Naive B cell (primary cell): ENCODE measurements at places on chromosomes 1 and 21. TPM values are rescaled to one million over a fixed set of nuclear protein-coding genes. Genes with fewer than 3 reads are reported as not detected.

SCYL3 gene
- 8.8 TPM for polyA plus RNA-seq

CD52 gene
- polyA plus RNA-seq, result 10,565 TPM

ERRFI1 gene
- 0.99 TPM for polyA plus RNA-seq

DNAJC6 gene
- 0.19 TPM for polyA plus RNA-seq

AMY1B gene
- not detected for polyA plus RNA-seq

- peaks cover 31% of the 10 kb centered on the region for H3K4me1 ChIP-seq
- H3K4me3 ChIP-seq, result peak within 1 kb of the TSS; percentile 96
- H3K27me3 ChIP-seq, result no peaks in the 10 kb centered on the region
- no peaks in the 10 kb centered on the region for H3K36me3 ChIP-seq
- H3K27ac ChIP-seq, result peak within 1 kb of the TSS; percentile 96
These were observed at the start of gene EPB41 for GRCh38 chr1:28914228-28915030. Gene EPB41 (plus strand): TSS chr1:28914569. CDS start chr1:28987438, 72,869 bp downstream.

- no peaks in the 10 kb centered on the region for H3K27me3 ChIP-seq
- no peaks in the 10 kb centered on the region for H3K36me3 ChIP-seq
- no peak overlapping the region for H3K27ac ChIP-seq
- H3K4me3 ChIP-seq, result no peak overlapping the region
- no peak for DNase-seq
- peaks cover 7% of the 10 kb centered on the region for H3K4me1 ChIP-seq
These were observed 85.7 kb downstream of the KCNN3 start for GRCh38 chr1:154784416-154784815.

GRCh38 chr1:204626381-204626780 is 59.2 kb downstream of the LRRN2 start:
- no peak for DNase-seq
- peaks cover 3% of the 10 kb centered on the region for H3K27me3 ChIP-seq

GRCh38 chr1:22250724-22251123 is 107.8 kb upstream of the WNT4 start:
- peaks cover 70% of the 10 kb centered on the region for H3K27me3 ChIP-seq
- H3K4me3 ChIP-seq, result no peak overlapping the region
- no peak overlapping the region for H3K27ac ChIP-seq
- no peaks in the 10 kb centered on the region for H3K36me3 ChIP-seq
- DNase-seq, result no peak
- H3K4me1 ChIP-seq, result no peaks in the 10 kb centered on the region

DNA sequence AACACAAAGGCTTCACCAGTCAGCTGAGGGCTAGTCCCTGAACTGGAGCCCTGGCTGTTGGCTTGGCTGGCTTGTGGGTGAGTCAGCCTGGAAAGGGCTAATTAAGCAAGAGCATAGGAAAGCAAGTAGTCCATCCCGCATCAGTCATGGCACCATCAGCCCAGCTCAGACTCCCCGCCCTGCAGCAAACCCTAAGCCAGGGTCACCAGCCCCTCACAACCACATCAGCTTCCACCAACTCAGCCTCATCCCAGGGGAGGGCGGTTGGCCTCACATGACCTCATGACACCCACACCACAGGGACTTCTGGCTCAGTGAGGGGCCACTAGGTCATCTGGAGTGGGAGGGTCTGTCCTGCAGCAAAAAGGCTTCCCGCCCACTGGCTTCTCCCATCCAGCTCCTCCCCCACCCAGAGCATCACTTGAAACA is 7.0 kb upstream of the SPATC1L start:
- DNase-seq, result no peak
- H3K36me3 ChIP-seq, result no peaks in the 10 kb centered on the region
- no peaks in the 10 kb centered on the region for H3K4me1 ChIP-seq
- no peaks in the 10 kb centered on the region for H3K27me3 ChIP-seq
- H3K27ac ChIP-seq, result no peak overlapping the region
- H3K4me3 ChIP-seq, result no peak overlapping the region

- no peaks in the 10 kb centered on the region for H3K36me3 ChIP-seq
- no peak overlapping the region for H3K27ac ChIP-seq
- no peaks in the 10 kb centered on the region for H3K27me3 ChIP-seq
- peaks cover 55% of the 10 kb centered on the region for H3K4me1 ChIP-seq
These were observed 15.0 kb downstream of the IFFO2 start for GRCh38 chr1:18941221-18942141.

DNA sequence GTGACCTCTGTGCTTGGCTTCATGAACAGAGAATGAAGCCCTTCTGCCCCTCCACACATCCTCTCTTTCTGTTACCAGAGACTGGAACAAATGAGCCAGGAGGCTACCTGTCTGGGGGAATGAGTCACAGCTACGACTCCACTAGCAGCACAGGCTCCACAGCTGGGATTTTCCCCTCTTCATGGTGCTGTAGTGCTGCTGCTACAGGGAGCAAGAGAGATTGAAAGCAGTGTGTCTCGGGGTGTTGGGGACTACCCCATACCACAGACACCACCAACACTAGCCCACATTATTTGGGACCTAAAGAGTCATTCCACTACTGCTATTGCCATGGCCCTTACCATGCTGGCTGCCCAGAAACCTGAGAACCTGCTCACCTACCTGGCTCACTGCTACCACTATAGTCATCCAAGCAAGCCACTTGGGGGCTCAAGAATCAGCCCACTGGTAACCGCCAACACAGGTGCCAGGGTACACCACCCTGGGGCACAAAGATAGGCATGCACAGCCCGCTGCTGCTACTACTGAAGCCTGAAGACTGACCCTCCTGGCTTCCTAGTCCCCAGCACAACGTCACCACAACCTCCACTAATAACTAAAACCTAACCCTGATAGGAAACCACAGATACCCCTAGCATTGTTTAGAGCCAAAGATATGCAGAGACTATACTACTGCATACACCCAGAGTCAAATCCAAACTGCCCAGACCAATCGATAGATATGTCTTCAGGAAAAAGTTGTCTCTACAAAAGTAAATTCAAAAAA is 17.7 kb downstream of the CD1E start:
- no peak overlapping the region for H3K27ac ChIP-seq
- H3K4me3 ChIP-seq, result no peak overlapping the region
- peaks cover 2% of the 10 kb centered on the region for H3K27me3 ChIP-seq
- H3K36me3 ChIP-seq, result peaks cover 34% of the 10 kb centered on the region
- peaks cover 9% of the 10 kb centered on the region for H3K4me1 ChIP-seq

DNA sequence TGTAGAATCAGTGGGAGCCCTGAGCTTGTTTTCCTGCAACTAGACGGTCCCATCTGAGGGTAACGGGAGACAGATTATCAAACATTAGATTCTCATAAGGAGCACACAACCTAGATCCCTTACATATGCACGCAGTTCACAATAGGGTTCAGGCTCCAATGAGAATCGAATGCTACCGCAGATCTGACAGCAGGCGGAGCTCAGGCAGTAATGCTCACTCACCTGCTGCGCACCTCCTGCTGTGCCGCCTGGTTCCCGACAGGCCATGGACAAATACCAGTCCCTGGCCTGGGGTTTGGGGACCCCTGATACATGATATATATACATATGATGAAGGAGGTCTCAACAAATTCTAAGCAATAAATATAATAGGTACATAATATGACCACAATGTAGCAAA is 19.7 kb upstream of the SMIM12 start:
- no peak for DNase-seq
- H3K27ac ChIP-seq, result no peak overlapping the region
- peaks cover 3% of the 10 kb centered on the region for H3K27me3 ChIP-seq
- no peak overlapping the region for H3K4me3 ChIP-seq
- peaks cover 15% of the 10 kb centered on the region for H3K36me3 ChIP-seq

DNA sequence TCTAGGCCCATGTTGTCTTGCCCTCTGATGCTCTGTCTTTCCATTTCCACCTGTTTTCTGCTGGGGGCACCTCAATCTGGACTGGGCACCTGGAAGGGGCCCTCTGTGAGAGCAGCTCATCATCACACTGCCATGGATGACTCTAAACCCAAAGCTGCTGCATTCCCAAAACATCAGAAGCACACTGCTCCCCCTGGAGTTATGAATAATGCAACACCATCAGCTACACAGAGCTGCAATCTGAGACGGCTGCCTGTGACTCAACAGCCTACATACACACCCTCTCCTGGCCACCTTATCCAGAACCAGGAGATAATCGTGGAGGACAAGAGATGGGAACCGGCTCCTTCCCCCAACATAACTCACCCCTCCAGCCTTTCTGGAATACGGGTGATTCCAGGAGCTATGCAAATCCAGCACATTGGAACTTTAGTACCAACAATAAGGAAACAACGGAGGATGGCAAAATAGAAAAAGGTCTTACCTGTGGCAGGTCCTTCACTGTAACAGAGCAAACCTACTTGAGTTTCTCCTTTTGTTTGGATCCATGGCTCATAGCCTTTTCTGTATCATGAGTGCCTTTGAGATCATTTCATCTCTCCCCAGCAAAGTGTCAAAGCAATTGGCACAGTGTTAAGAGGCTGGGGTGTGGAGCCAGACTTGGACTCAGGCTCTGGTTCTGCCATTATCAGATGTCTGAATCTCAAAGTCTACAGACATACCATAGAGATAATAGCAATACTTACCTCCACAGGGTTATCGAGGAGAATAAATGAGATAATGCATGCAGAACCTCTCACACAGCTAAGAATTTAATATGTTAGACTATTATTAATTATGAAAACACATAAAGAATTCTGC is 29.3 kb downstream of the AK2 start:
- H3K4me1 ChIP-seq, result peaks cover 7% of the 10 kb centered on the region
- H3K36me3 ChIP-seq, result peaks cover 33% of the 10 kb centered on the region
- H3K27ac ChIP-seq, result peak overlapping the region; percentile 57
- no peak overlapping the region for H3K4me3 ChIP-seq

GRCh38 chr21:45139473-45139872 is 65.1 kb downstream of the ADARB1 start:
- H3K36me3 ChIP-seq, result peaks cover 17% of the 10 kb centered on the region
- no peaks in the 10 kb centered on the region for H3K27me3 ChIP-seq
- peaks cover 49% of the 10 kb centered on the region for H3K4me1 ChIP-seq

DNA sequence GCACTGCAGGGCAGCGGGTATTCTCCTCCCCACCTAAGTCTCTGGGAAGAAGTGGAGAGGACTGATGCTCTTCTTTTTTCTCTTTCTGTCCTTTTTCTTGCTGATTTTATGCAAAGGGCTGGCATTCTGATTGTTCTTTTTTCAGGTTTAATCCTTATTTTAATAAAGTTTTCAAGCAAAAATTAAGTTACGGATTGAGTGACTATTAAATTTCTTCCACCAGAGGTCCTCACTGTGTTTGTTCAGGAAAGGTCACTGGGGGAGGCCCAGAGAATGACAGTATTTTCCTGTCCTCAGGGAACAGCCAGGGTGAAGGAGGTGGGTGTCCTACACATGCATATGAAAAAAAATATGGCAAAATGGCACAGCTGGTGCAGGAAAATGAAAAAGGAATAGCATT is 4.4 kb upstream of the ELF3 start:
- peaks cover 23% of the 10 kb centered on the region for H3K36me3 ChIP-seq
- H3K27ac ChIP-seq, result no peak overlapping the region
- H3K27me3 ChIP-seq, result no peaks in the 10 kb centered on the region
- peaks cover 7% of the 10 kb centered on the region for H3K4me1 ChIP-seq
- H3K4me3 ChIP-seq, result no peak overlapping the region

DNA sequence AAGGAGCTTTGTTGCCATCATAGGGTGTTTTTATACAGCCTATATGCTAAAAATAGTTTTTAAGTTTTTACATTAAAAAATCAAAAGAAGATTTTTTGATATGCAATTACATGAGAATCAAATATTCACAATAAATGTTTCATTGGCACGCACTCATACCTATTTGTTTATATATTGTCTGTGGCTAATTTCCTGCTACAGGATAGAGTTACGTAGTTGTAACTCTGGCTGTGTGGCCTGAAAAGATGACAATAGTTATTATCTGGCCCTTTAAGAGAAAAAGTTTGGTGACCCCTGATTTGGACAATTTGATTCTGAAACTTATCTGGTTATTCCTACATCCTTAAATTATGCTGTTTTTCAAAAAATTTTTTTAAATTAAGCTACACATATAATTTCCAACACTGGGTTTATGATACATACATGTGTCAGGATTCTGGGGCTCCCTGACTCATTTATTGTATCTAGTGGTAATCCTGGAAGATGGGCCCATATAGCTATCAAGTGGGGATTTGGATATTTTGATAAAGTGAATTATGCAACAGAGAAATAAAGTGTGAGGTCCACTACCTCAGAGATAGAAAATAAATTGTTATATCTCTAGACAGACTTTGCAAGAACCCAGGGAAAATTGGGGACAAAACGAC is 370.2 kb upstream of the LYPLAL1 start:
- H3K36me3 ChIP-seq, result no peaks in the 10 kb centered on the region
- H3K4me3 ChIP-seq, result no peak overlapping the region
- no peak overlapping the region for H3K27ac ChIP-seq
- no peaks in the 10 kb centered on the region for H3K27me3 ChIP-seq
- H3K4me1 ChIP-seq, result no peaks in the 10 kb centered on the region

DNA sequence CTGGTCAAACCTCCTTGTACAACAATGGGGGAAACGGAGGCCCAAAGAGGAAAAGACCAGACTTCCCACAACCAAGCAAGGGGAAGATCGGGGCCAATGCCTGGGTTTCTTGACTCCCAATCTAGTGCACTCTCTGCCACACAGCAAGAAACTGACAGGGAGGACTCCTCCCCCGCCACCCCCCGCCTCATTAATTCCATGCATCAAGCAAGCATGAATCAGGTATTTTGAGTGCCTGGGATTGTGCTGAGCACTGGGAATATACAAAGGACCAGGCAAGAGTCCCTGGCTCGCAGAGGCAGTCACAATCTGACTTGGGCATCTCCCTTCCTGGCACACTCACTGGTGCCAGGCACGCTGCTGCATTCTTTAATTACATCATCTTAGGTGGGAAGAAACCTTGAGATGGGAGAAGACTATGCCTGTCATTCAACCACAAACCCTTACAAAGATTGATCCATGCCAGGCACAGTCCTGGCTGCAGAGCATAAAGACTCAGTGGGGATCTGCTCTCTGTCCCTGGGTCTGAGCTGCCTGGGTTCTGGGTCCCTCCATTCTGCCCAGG is 4.4 kb upstream of the KCNC4 start:
- H3K4me1 ChIP-seq, result peaks cover 14% of the 10 kb centered on the region
- H3K27me3 ChIP-seq, result no peaks in the 10 kb centered on the region
- DNase-seq, result no peak
- H3K27ac ChIP-seq, result no peak overlapping the region
- no peaks in the 10 kb centered on the region for H3K36me3 ChIP-seq

DNA sequence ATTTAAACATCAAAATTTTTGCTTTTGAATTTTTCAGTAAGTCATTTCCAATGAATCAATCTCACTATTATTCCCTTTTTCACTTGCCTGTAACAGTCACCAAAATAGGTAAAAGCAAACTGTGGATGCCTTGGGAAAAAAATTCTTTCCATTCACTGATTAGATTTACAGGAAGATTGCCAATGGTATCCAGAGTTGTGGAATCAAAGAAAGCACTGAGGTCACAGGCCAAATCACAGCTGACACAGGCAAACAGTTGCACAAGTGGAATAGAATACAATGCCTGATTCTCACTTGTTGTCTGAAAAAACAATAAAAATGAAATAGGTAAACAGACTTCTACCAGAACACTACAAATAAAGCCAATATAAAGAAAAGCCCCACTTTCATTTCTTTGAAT is 48.4 kb downstream of the LTN1 start:
- H3K27ac ChIP-seq, result no peak overlapping the region
- no peaks in the 10 kb centered on the region for H3K4me1 ChIP-seq
- H3K4me3 ChIP-seq, result no peak overlapping the region
- H3K27me3 ChIP-seq, result no peaks in the 10 kb centered on the region
- no peak for DNase-seq
- H3K36me3 ChIP-seq, result peaks cover 4% of the 10 kb centered on the region

GRCh38 chr1:217010253-217010652 is 287.0 kb upstream of the ESRRG start:
- no peaks in the 10 kb centered on the region for H3K4me1 ChIP-seq
- no peak overlapping the region for H3K27ac ChIP-seq
